Renal cortical epithelial cell (primary cell): ENCODE measurements at places on chromosomes 7 and 10.

- DNase-seq, result no peak
Measured at GRCh38 chr7:123012435-123012834, 16.9 kb upstream of the TAS2R16 start.

DNA sequence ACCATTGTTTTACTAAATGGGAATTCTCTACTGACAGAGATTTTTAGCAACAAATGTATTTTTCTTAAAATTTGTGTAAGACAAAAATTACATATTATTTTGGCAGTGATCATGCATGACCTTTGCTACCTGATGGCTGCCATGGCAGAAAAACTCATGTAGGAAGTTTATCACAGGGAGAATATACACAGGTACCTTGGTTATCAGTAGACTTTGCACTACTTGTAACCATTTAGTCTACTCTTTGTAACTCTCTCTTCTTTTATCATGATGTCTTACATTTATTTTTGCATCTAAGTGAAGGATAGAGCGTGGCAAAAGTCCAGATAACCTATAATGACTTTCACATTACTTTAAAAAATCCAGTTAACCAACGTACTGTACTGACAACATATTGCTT lies 34.1 kb downstream of the REEP3 start:
- DNase-seq, result no peak

DNA sequence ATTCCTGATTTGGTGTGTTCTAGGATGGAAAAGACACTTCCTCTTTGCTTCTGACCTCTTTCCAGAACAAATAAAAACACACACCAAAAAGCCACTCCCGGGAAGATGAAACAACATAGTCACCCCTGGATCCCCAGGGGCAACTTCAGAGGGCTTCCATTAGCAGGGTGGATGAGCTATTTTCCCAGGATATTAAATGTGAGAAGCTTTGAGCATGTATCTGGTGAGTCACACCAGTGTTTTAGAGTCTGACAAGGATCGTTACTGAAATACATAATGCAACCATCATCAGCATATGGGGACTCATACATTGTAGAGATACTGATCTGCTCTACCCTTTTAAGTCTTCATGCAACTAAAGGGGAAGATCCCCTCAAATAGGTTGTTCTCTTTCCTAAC lies 115.5 kb upstream of the ZNF438 start:
- peak; percentile 23 for DNase-seq

GRCh38 chr7:77327932-77328628 lies 88.1 kb downstream of the GSAP start:
- no peak for DNase-seq

DNA sequence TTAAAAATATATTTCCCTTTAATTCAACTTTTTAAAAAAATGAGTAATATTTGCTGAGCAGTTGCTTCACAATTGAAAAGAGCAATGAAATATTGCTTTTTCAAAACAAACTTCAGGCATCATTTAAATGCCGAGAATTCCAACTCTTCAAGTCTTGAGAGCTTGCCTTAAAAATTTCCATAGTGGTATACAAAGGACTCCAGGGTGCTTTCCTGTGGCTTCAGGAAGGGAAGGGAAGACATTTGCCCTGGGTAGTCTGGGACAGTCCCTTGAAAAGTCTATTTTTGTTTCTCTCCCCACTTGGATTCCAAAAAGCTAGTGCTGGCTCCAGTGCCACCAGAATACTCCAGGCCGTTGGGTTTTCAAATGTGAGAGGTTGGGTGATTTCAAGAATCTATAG lies 71.7 kb downstream of the HYCC1 start:
- DNase-seq, result no peak

GRCh38 chr10:33329178-33329577 lies 5.3 kb downstream of the NRP1 start:
- no peak for DNase-seq

DNA sequence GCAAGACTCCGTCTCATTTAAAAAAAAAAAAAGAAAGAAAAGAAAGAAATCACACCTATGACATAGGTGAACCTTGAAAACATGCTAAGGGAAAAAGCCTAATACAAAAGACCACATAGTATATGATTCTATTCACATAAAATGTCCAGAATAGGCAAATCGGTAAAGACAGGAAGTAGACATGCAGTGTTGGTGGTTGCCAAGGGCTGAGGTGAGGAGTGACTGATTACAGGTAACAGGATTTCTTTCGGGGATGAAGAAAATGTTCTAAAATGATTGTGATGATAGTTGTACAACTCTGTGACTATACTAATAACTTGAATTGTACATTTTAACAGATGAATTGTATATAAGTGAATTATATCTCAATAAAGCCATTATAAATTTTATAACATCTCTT lies 3.3 kb downstream of the XPNPEP1 start:
- DNase-seq, result no peak

DNA sequence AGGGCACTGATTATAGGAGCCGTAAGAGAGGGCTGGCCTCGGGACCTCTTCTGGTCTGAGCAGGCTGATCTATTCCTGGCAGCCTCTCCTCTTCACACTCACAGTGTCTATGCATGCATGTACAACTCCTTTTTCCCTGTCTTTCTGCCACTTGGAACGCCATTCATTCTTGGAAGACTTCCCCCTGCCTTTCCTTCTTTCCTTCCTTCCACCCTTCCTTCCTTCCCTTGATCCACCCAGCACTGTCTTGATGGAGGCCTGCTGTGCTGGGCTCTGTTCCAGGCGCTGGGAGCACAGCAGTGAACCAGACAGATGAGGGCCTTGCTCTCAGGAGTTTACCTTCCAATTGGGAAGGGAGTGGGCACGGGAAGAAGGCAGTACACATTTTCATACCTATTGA lies 114.8 kb downstream of the SH3PXD2A start:
- no peak for DNase-seq

DNA sequence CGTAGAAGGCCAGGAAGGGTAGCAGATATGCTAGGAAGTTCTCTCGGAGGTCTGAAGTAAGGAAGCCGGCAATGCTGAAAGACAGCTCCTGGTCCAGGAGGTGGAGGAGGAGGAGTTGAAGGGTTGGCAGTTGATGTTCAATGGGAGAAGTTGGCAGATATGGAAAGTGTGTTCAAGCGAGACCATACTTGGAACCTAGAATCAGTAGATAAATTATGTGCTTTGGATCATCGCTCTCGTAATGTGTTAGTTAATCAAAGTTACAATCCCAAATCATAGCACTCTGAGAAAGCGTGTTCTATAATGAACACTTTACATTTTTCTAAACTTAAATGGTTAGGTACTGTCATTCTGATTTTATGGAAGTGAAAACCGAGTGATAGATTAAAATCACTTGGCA lies 152.9 kb downstream of the CELF2 start:
- no peak for DNase-seq

DNA sequence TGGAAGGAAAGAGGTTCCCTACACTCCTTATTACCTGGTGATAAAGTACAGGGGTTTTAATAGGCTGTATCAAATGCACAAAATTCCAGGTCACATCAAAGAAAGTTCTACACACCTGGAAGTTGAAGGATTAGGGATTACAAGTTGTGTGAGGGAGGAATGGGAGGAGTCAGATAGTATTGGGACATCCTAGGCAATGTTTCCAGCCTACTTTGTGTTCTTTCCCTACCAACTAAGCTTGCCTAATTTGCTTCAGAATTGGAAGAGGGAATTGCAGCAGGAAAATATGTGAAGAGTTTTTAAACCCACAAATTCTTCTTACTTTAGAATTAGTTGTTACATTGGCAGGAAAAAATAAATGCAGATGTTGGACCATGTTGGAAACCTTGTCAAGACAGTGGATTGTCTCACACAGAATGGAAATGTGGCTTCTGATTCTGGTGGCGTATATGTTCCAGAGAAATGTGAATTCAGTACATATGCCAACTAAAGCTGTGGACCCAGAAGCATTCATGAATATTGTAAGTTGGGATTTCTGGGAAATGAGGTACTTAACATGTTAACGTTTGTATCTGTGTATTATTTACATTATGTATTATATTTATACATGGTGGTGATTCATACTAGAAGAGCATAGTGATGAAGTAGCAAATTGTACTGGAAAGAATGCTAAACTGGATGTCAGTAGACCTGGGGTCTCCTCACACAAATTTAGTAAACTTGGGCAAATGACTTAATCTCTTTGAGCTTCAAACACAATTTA lies at the start of gene LIPM:
TSS of gene LIPM (plus strand) at position 208 of the 763 bp plus-strand sequence. CDS start at position 375, 167 bp downstream.
- no peak for DNase-seq

- no peak for DNase-seq
Measured at GRCh38 chr10:101576211-101576863, 11.7 kb downstream of the POLL start.

- DNase-seq, result no peak
Measured at GRCh38 chr7:79822620-79823240, 311.9 kb upstream of the GNAI1 start.

DNA sequence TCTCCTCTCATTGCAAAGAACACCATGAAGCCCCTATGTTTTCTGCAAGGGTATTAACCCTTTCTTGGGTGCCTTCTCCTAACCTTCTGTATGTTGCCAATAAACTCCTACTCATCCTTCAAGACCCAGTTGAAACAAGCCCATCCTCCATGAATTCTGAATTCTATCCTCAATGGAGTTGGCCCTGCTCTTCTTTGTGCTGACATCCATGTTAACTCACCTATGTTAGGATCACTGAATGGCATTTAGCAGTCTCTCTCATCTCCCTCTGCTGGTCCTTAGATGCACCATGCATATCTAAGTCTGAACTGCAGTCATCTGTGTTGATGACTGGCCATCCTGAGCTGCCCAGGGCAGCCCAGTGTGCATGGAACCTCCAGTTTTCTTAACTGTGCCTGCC lies 129.8 kb downstream of the BUB3 start:
- no peak for DNase-seq

DNA sequence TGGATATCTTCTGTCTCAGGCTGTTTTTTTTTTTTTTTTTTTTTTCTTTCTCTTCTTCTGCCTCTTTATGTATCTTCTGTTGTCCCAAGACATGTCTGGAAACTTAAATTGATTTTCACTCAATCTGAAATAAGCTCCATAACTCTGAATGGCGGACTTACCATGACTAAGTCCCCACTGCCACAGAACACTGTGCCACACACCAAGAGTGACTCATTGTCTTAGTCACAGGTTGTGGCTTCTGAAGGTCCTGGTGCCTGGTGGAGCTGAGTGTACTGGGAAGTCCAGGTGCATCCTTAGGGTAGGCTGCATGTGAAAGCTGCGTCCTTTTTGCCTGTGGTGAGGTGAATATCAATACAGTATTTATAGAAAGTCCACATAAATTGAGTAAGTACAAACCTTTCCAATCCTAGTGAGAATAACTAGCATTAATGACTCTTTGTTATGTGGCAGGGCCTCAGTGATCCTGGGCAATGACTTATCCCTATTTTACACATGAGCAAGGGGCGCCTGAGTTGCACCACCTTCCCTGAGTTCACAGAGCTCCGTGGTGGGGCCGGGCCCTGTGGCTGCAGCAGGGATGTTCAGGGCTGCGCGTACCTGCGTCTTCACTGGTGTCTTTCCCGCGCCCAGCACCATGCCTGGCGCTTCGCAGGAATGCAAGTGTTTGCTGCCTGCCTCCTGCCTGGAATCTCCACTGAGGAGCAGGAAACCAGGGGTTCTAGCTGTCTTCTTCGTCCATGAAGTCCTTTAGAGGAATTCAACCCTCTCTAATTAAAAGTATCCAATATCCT lies 4.3 kb downstream of the PFKP start:
- DNase-seq, result peak; percentile 97

DNA sequence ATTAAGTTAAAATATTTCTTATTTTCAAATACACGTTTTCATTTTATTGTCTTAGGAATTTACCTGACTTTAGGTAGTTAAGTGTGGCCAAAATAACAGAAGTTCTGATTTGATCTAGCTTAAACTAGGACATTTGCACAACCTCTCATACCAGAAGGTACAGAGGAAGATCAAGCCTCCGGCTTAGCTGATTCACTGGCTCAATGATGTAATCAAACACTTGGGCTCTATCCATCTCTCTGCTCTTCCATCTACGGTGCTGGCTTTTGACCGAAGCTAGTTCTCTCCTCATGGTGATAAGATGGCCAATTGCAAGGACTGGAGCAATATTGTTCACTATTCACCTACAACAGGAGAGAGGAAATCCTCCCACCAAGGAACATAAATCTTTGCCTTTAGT lies 12.2 kb upstream of the HYCC1 start:
- no peak for DNase-seq

DNA sequence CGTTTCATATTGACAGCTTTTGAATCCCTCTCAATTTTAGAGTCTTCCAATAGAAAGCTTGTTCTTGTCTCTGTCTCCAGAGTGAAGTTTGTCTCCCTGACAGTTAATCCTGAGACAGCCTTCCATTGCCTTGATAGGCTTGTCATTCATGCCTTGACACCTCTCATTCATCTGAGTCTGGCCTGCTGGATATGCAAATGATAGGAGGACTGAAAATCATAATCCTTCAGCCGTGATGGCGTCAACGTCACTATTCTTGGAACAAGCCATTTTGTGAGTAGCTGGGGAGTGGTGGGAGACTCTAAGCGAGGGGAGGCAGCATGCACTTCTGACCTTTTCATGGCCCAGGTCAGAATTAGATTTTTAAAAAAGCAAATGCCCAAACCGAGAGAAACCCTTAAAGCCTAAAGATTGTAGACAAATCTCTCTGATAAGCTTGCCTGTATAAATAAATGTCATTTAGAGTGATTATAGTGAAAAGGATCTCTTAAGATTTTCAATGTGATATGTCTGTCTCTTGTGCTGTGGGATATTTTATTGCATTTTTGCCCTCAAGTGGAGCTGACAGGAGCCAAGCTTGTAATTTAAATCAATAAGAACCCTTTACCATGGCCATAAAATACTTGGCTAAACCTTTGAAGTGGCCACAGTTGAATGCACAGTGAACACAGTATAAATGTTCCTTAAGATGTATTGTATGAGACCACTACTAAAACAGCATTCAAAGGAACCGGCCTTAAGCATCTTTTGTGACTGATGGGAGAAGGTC lies 148.8 kb downstream of the SNX10 start:
- DNase-seq, result no peak

GRCh38 chr10:122894261-122894944 lies 15.0 kb upstream of the FAM24B start:
- no peak for DNase-seq

GRCh38 chr10:102545997-102546396 lies 42.2 kb downstream of the SUFU start:
- DNase-seq, result no peak

DNA sequence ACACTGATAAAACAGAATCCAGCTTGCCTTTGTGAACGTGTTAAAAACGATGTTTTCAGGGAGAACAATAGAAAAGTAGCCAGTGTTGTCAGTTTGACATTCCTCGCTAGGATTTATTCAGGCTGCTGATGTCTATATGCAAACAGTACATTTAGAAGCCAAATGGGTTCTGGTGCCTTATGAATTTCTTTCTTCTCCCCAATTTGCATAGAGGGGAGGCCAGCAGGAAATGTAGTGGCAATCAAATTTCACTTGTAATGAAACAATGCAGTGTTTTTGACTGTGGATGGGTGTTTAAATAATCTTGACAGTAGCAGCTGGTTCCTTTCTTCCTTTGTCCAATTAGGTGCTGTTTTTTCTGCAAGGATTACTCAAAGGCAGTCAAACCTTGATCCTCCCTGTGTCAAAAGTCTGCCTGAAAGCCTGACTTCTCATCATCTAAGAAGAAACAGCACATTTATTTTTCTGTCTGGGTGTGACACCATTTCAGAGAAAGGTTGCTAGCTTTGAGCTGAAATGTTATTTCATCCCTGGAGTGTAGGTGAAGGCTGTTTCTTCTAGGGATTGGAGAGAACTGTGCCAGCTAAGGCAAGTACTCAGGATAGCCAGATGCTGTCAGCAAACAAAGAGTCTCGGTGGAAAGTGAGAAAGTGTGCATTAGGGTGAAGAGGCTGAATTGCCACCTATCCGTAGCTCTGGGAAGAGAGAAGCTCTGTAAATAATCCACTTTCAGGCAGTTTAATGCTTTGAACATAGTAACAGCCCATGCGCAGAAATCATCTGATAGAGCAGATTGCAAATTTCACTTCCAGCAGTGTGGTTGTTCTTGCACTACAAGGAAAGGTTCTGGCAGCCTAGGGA lies 36.6 kb upstream of the ZNRF2 start:
- no peak for DNase-seq
